ENCODE measurements at places on chromosomes 12 and 14.
A peak's percentile ranks its signal among the peaks of the same experiment; 100 is the strongest.

GRCh38 chr12:95217377-95218149 is at the start of the genes FGD6 and VEZT:
Gene FGD6 (minus strand): TSS chr12:95217467. CDS start chr12:95217240, 227 bp downstream.
Gene VEZT (plus strand): TSS chr12:95217807. CDS start chr12:95217851, 44 bp downstream.
- DNase-seq = peak; percentile 99

DNA sequence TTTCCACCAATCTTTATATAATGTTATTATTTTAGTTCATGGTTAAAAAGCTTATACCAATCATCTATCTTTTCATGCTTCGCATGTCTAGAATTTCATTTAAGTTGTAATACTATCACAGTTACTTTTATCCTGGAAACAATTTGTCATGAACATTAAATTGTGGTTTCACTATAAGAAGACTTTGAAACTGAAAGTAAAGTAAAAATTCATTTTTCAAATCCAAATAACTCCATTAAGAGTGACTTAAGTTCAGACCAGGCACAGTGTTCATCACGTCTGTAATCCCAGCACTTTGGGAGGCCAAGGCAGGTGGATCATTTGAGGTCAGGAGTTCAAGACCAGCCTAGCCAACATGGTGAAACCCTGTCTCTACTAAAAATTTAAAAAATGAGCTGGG is 12.4 kb downstream of the ESR2 start:
- DNase-seq = no peak

DNA sequence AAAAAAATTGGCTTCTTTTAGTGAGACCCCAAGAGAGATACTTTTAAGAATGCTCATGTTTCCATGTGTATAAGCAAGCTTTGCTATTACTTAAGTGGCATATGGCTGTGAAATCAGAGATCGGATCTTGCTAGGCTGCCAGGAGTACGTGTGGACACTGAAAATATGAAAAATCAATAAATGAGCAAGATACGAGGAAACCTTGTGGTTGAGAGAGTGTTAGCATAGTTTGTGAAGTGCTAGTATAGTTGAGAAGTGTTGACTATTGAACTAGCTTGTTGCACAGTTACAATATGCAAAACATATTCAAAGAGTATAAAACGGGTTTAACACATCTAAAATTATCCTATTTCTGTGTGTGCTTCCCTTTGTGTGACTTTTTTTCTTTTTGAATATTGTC is 230.9 kb upstream of the NOVA1 start:
- no peak for DNase-seq

- DNase-seq = no peak
Measured at GRCh38 chr12:130101370-130101769, 60.9 kb upstream of the FZD10 start.

- DNase-seq = no peak
Measured at GRCh38 chr14:74302152-74302628, 544 bp downstream of the ABCD4 start.

GRCh38 chr12:107735763-107736162 is 25.2 kb downstream of the PRDM4 start:
- DNase-seq = no peak

DNA sequence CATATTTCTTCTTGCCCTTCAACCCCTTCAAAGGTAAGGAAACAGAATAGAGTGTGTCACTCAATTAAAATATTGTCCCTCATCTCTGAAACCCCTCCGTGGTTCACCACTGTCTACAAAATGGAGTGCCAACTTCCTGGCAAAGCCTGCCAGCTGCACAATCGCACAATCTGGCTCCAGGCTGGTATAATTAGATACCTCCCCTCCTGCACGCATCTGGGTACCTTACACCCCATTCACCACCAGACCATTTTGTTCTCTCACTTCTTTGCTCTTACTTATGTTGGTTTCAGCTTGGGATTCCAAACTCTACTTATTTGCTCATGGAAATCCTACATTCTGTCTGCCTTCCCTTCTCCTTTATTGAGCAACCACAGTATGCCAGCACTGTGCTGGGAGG is 314.9 kb downstream of the NUAK1 start:
- DNase-seq = no peak

- no peak for DNase-seq
Measured at GRCh38 chr14:55665067-55665675, 85.2 kb downstream of the KTN1 start.

DNA sequence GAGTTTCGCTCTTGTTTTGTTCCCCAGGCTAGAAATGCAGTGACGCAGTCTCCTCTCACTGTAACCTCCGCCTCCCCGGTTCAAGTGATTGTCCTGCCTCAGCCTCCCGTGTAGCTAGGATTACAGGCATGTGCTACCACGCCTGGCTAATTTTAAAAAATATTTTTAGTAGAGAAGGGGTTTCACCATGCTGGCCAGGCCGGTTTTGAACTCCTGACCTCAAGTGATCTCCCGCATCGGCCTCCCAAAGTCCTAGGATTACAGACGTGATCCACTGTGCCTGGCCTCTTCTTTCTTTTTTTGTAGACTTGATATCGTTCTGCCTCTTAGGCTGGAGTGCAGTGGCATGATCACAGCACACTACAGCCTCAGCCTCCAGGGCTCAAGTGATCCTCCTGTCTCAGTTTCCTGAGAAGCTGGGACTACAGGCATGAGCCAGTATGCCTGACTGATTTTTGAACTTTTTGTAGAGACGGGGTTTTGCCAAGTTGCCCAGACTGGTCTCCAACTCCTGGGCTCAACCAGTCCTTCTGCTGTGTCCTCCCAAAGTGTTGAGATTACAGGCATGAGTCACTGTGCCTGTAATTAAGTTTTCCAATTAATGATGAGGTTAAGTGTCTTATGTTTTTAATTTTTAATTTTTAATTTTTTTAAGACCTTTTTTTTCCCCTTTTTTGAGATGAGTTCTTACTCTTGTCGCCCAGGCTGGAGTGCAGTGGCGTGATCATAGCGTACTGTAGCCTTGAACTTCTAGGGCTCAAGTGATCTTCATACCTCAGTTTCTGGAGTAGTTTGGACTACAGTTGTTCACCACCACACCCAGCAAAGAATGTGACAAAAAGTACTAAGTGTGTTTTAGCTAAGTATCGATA is 10.2 kb downstream of the RCOR1 start:
- DNase-seq = no peak

DNA sequence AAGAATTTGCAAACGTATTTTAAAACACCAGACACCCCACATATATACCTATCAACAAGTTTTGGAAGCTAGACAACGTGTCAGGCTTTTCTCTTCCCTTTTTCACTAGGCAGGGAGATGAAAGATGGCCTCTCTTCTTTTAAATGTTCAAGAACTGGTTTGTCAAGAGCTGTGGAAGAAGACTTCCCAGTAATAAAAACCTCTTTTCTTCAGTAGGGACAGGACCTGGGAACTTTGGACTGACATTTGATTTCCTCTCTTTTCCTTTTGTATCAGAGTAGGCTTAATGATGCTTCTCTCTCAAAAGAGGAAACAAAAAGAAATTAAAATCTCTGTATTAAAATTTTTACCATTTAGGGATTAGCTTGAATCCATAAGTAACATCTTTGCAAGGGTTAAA is 49.6 kb downstream of the SPATS2 start:
- no peak for DNase-seq

- DNase-seq = no peak
Measured at GRCh38 chr12:104279164-104279563, 24.4 kb upstream of the EID3 start.

DNA sequence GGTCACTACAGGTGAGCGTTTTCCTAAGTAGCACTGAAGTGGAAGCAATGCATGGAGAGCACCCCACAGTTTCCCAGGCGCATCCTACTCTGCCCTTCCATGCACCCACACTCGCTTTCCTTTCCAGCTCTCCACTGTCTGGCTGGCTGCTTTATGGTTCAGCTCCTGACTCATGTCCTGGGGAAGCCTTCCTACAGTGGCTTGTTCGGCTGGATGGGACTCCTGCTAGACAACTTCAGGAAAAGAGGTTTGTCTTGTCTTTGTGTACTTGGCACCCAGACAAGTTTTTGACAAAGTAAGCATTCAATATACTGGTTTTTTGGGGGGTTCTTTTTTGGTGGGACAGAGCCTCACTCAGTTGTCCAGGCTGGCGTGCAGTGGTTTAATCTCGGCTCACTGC is 21.6 kb downstream of the PPM1H start:
- DNase-seq = no peak

- DNase-seq = no peak
Measured at GRCh38 chr12:41924111-41924510, 220.6 kb downstream of the GXYLT1 start.

DNA sequence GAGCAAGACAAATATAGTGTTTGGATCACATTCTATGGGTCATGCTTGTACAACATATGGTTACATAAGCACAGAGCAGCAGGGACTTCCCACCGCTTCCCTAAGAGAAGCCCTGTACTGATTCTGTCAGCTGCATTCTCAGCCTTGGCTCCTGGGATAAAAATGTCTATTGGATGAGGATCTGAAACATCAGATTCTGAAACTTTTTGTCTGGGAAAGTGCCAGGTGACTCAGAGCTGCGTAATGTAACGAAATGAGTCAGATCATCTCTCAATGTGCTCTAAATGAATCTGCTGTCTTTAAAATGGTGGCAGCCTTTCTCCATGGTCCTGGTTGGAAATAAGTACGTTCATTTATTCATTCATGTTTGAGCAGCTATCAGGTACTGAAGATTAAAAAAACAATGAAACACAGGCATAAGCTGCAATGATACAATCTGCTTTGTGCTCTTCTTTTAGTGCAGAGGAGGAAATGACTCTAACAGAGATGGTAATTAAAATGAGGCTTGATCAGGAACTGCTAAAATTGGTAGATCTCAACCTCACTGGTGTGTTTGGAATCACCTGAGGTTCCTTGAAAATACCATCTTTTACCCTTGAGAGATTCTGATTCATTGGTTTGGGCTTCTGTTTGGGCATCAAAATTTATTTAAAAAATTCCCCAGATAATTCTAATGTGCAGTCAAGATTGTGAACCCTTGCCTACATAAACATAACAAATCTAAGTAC is 99.1 kb upstream of the NAP1L1 start:
- no peak for DNase-seq

DNA sequence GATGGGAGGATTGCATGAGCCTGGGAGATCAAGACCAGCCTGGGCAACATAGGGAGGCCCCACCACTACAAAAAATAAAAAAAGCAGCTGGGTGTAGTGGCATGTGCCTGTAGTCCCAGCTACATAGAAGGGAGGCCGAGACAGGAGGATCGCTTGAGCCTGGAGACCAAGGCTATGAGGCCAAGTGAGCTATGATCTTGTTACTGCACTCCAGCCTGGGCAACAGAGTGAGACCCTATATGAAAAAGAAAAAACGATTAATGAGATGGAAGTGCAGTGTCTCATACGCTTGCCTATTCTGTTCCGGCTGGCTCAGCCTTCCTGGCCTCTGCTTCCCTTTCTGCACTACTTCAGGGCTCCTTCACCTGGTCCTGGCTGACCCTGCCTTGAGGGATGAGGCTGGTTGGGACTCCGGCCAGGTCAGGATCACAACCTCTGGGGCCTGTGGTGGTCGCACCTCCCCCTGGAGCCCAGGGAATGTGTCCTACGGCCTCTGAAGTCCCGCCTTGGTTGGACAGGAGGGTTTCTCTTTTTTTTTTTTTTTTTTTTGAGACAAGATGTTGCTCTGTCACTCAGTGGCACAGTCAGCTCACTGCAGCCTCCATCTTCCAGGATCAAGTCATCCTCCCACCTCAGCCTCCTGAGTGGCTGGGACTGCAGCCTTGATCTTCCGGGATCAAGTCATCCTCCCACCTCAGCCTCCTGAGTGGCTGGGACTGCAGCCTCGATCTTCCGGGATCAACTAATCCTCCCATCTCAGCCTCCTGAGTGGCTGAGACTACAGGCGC is 10.7 kb downstream of the TEDC1 start:
- DNase-seq = no peak

DNA sequence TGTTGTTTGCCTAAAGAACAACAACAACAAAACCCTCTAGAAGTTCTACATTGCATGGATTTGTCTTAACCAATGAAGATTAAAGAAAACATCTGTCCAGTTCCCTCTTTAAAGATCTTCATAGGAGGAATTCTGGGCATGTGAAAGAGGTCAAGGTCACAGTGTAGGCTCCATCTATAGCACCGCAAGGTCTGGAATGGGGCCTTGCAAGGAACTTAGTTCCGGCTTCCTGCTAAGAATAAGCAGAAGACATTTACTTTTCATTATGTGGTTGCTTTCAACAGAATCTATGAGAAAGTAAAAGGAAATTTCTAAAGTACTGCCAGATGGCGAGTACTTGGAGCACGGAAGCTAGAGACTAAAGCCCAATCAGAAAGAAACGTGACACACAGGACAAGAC is 57.2 kb upstream of the GNPNAT1 start:
- no peak for DNase-seq

GRCh38 chr12:93047118-93047517 is 118.0 kb upstream of the EEA1 start:
- no peak for DNase-seq

DNA sequence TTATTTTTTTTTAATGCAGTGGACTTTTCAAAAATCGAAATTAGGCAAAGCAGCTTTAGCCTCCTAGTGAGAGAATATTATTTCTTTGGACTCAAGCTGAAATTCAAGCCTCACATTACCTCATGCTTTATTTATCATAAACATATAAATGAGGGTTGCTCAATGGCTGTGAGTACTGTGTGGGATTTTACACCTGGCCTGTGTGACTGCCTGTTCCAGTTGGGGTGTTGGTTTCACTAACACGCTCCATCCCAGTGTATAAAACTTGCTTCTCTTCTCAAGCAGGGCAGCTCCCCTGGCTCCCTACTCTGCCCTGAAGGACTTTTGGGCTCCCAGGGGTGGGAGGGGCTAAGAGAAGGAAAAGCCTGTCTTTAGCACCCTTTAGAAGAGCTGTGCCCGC is 15.0 kb downstream of the ANKLE2 start:
- DNase-seq = no peak

DNA sequence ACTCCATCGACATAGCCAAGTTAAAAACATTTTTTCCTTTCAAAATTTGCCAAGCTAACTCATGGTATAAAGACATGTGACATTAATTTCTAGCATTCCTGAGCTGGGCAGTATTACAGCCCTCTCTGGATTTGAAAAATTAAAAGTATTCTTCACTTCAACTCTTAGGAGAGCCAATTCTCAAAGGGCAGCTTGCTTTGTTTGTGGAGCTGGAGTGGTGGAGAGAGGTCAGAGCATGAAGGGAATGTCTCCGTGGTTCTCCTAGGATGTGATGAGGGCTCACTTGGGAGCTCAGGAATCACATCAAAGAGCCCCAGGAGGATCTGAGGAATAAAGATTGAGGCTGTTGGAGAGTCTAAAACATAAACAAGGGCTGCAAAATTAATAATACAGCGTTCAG is 46.9 kb upstream of the RGS6 start:
- DNase-seq = no peak

GRCh38 chr14:104172880-104173279 is 34.5 kb downstream of the KIF26A start:
- DNase-seq = no peak

- no peak for DNase-seq
Measured at GRCh38 chr12:124428136-124428791, 133.4 kb downstream of the RFLNA start.

- DNase-seq = no peak
Measured at GRCh38 chr14:75165586-75166391, 10.6 kb downstream of the TMED10 start.

GRCh38 chr12:93447555-93448290 is 6.0 kb upstream of the UBE2N start:
- no peak for DNase-seq

- DNase-seq = no peak
Measured at GRCh38 chr12:80356097-80356496, 87.9 kb upstream of the PTPRQ start.

GRCh38 chr12:121637231-121637914 is 11.0 kb downstream of the ORAI1 start:
- DNase-seq = no peak

- DNase-seq = no peak
Measured at GRCh38 chr12:51393676-51394545, 2.7 kb upstream of the GALNT6 start.

Data from type B pancreatic cell (in vitro differentiated cells).